ENCODE measurements at places on chromosomes 12 and 14.

DNA sequence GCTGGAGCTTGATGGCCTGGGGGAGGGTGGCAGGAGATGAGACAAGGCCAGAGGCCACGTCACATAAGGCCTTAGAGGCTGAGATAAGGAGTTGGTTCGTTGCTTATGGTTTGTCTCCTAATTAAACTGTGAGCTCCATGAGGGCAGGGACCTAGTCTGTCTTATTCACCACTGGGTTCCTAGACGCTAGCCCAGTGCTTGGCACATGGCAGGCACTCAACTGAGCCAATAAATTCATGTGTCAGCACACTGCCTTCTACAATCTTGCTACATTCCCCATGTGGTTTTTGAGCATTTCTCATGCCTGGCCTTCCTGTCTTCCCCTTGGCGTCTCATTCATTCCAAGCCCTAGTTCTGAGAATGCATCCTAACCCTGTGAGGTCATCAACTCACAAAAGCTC lies 92.5 kb upstream of the MED13L start:
- no peak for DNase-seq

GRCh38 chr12:123171967-123172366 lies 21.1 kb upstream of the PITPNM2 start:
- DNase-seq: no peak

DNA sequence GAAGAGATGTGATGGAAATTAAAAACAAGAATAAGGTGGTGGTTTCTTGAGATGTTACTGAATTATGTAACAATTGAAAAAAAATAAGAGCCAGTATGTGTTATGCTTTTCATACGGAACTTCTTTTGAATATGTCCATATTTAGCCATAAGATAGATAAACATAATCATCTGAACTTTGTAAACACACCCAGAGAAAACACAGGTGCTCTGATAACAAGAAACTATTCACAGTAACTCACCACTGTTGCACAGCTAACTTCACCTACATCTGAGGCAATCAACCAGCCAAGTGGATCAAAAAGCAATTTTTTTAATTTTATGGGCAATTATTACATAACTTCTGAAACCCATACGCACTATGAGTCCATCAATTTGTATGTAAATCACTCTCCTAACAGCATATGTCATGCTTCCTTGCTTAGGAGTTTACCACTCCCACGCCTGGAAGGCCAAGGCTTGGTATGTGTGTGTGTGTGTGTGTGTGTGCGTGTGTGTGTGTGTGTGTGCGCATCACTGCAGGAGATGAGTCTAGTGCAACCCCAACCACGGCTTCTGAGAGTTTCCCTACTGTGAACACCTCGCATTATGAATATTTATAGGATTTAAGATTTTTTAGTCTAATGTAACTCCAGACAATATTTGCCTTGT lies 443.4 kb downstream of the BCAT1 start:
- no peak for DNase-seq

DNA sequence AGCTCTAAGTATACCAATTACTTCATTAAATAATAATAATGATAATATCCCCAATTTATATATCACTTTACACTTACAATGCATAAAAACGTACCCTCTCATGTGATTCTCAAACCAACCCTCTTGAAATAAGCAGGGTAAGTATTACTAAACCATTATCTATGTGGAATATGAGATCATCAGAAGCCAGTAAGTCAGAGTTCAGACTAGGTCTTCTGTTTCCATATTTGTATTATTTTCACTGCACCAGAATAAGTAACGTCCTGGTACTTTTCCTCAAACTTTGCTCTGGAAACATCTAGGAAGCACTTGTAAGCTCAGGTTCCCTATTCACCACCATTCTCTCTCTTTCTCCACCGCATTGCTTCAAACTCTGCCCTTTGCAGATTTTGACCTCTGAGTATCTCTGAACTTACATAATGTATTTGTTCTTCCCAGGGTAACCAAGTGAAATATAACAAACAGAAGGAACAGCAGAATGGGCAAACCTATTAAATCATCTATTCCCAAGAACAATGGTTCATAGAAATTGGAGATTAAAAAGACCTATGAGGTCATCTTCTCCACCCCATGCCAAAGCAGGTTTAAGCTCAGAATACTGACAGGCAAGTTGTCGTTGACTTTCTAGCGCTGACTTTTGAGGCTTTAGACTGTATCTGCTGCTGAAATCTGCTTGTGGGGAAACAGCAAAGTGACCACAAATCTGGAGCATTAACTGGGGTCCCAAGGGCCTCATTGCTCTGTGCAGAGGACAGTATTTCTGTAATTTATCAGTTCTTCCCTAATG lies 161.3 kb upstream of the FAR2 start:
- DNase-seq: no peak

GRCh38 chr12:55036326-55037115 lies 16.7 kb downstream of the NEUROD4 start:
- DNase-seq: no peak

GRCh38 chr12:132569856-132570480 lies 40.4 kb downstream of the LRCOL1 start:
- no peak for DNase-seq

- DNase-seq: no peak
These were observed 4.2 kb downstream of the TDP1 start for GRCh38 chr14:89959853-89960445.

DNA sequence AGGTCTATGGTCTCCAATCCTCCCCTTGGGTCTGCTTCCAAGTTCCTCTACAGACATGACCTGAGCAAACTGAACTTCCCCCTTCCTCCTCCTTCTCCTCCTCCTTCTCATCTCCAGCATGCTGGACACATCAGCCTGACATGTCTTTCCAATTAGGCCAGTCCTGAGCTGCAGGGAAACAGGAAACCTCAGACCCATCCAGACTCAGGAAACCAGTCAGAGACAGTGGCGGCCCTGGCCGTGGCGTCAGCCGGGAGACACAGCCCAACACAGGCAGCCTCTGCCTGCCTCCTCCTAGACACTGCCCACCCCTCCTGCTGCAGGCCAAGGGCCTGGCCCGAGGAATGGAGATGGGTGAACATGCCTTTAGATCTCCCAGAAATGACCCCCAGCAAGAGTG lies 468.8 kb downstream of the BCL11B start:
- no peak for DNase-seq

DNA sequence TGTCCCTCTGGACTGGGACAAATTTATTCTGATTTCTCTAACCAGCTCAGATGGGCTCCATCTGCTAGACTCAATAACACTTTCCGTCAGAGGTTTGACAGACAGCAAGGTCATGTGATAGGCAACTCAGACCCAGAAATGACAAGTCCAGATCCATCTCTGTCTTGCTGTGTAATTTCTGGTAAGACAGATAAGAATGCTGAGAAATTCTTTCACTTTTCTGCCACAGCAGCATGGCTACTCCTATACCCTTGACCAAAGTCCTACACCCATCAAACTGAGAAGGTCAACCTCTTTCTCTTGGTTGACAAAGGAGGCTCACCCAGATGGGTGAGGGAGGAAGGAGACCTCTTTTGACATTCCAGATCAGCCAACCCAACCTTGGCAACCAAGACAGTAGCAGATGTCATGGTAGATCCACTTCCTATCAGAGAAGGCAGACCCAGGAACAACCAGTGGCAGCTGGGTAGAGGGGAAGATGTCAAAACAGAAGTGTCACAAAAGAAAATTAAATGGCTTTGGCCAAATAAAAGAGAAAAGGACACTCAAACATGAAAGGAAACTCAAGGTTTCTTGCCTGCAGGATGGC lies 36.9 kb upstream of the PRKAB1 start:
- DNase-seq: no peak

GRCh38 chr12:63450816-63451215 lies 217.5 kb downstream of the DPY19L2 start:
- no peak for DNase-seq

DNA sequence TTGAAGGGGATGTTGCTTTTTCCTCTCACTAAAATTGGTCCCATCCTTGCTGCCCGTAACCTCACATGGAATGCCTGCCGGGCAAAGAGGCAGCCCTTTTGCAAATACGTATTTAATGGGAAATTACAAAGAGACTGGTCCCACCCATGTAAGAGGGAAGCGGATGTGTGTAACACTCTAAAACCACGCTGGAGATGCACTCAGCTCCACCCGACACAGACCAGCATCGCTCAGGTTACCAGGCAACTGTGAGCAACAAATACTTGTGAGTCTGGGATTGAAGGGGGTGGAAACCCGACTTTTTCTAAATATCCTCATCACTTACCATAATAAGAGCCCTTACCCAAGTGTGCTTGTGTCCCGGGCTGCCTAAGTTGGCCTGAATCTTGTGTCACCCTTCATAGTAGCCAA lies 47.7 kb downstream of the ELK3 start:
- no peak for DNase-seq

- DNase-seq: no peak
These were observed 31.0 kb downstream of the NINJ2 start for GRCh38 chr12:632102-632696.

DNA sequence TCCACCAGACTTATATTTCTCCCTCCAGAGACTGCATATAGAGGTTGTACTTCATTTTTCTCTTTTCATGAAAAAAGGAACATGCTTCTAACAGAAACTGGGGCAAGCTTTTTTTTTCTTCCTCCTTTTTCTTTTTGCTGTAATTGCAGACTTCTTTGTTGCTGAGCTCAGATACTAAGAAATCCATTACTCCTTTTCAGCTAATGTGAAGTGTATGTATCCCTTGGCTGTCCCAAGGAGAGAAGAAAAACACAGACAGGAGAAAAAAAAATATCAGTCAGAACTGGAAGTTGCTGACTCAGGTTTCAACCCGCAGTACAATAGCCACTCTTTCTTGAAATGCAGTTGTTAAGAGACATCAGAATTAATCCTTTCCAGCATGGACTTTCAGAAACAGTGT lies 1248.4 kb downstream of the LRFN5 start:
- no peak for DNase-seq

All from WERI-Rb-1 (cell line).